Cardiac fibroblast (primary cell): ENCODE measurements at places on chromosomes 3 and 15.
A peak's percentile ranks its signal among the peaks of the same experiment; 100 is the strongest.

GRCh38 chr15:64515196-64515595 is 54.8 kb downstream of the ZNF609 start:
- DNase-seq = no peak

GRCh38 chr3:5972586-5972985 is 785.1 kb downstream of the EDEM1 start:
- DNase-seq = no peak

DNA sequence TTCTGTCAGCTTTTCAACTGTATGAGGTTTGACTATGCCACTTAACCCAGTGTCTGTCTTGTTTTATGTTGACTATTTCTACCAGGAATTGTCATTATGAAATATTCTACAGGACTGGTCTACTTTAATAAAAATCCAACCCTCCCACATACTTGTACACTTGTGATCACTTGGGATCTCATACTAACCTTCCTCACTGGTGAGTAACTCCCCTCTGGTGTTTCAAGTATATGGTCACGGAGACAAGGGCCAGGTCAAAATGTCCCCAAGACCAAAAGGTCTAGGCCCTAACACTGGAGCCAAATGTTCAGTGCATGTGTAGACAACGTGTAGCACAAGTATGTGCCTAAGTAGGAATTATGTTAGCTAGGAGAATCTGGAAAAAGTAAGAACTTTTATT is 122.7 kb upstream of the TJP1 start:
- DNase-seq = no peak

DNA sequence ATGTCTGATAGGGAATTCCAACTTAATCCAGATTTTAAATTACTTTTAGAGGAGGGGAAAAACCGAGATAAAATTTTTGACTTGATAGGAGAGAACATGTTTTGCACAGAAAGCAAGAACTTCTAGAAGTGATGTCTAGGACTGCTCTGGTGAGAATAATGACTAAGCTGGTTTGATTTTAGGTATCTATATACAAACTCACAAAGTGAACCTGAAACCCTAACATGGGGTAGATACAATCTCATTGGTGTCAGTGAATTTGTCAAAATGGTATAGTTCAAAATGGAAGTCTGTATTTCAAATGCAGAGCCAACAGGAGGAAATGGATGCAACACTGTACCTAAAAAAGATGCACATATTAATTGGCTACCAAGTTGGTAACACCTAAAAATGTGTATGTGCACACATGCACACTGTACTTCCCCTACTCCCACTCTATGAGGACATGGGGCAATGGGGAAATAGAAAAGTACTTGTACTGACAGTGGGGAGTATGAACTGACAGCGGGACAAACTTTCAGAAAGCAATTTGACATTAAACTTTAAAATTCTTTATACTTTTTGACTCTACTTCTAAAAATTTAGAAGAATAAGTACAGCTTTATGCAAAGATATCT is 53.0 kb downstream of the NR1I2 start:
- DNase-seq = no peak

DNA sequence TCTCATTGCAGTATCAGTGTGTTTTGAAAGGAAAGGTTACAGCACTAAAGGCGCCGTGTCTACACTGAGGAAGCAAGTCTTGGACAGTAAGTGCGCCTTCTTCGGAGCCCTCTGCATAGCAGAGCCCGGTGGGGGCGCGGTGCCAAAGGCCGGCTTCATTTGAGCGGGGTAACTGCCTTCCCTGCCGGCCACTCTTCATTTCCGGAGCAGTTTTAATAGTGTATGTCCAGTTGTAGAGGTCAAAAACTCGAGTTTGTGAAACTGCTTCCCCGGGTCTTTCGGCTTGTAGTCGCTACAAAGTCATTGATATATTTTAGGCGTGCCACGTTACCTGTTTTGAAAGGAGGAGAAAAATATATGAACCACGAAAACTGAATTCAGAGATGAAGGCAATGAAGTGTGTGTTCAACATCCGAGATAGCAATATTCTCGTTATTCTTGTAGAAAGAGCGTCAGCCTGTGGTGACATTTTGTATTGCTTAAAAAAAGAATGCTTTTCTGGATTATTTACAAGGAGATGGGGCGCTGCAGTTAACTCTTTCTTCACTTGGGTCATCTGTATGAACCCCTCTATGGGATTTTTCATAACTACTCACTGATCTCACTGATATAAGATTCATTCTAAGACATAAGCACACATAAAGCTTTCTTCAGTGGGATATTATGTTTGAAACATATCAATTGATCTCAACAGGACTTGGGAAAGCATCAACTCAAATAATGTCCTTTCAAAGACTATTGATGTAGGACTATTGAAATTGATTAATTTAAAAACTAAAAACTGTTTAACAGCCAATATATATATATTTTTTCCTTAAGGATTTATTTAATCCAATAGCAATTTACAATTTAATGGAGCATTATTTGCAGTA is 3.0 kb downstream of the ALCAM start:
- DNase-seq = peak; percentile 81

- no peak for DNase-seq
Measured at GRCh38 chr3:174465177-174465576, 394.0 kb upstream of the NAALADL2 start.

- DNase-seq = no peak
Measured at GRCh38 chr3:89912031-89912430, 804.6 kb downstream of the EPHA3 start.

DNA sequence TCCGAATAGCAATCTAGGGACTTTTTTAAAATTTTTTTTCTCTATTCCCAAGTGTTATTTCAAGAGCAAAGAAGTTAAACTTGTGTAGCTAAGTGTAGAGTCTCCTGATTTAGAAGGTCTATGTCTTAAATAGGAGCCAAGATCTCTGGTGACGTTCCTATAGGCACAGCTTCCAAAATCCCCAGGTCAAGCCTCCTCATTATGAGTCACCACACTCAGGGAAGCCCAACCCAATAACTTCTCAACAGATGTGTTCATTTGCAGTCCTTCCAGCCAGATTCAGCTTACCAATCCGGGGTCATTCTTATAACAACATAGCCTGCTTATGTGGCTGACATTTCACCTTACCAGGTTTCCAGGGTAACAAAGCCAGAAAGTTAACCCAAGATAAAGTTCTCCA is 270.3 kb downstream of the IL5RA start:
- DNase-seq = no peak
